ENCODE measurements at places on chromosomes 7 and 10.

DNA sequence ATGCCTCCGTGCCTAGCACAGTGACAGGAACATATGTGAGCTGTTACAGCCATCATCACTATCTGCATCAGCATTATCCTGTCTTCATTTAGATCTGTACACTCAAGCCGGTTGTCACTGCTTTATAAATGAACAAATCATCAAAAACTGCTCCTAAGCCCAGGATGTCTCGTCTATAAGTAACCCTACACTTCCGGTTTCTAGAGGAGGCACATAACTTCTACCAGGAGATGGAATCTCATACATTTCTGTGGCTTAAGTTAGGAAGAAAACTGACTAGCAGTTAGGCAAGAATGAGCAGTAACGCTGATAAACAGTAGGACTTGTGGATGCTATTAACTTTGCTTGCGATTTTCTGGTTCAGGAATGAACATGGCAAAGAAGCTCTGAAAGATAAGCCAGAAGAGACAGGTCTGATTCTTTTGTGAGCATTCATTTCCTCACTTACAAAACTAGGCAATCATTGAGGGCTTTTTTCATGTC is 1199.2 kb downstream of the SORCS3 start:
- DNase-seq: no peak

- DNase-seq: no peak
Measured at GRCh38 chr10:72261784-72262404, 11.8 kb upstream of the DDIT4 start.

- DNase-seq: no peak
Measured at GRCh38 chr10:124699471-124700292, 44.5 kb downstream of the FAM53B start.

DNA sequence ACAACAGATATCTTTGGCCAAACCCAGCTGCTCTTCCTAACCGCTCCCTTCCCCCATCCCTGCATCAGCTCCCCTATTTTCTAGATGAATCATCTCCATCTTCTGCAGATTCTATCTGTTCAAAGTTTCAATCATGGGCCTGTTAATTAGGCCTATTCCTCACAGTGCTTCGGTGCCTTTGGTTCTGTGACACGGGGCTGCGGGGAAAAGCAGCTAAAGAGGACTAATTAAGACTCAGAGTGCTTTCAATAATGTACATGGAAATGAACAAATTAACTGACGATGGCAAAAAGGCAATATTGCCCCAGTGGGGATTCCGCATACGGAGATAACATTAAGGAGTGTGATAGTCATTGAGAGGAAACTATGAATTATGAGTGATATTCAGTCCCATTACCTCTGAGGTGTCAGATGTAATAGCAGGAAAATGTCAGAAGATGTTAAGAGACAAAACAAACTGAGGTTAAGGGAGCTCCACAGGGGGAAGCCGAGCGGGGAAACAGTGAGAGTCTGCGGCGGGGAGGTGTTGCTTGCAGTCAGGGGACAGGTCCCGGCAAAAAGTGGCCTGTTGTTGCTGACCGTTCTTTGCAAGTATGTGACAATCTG is 716.9 kb downstream of the TYW1 start:
- DNase-seq: no peak

- no peak for DNase-seq
Measured at GRCh38 chr10:113381981-113382509, 170.8 kb upstream of the HABP2 start.

GRCh38 chr10:59513558-59513957 is 151.2 kb upstream of the FAM13C start:
- no peak for DNase-seq

- no peak for DNase-seq
Measured at GRCh38 chr10:19578571-19578970, 237.7 kb upstream of the PLXDC2 start.

- no peak for DNase-seq
Measured at GRCh38 chr7:14861456-14861855, 41.1 kb downstream of the DGKB start.

DNA sequence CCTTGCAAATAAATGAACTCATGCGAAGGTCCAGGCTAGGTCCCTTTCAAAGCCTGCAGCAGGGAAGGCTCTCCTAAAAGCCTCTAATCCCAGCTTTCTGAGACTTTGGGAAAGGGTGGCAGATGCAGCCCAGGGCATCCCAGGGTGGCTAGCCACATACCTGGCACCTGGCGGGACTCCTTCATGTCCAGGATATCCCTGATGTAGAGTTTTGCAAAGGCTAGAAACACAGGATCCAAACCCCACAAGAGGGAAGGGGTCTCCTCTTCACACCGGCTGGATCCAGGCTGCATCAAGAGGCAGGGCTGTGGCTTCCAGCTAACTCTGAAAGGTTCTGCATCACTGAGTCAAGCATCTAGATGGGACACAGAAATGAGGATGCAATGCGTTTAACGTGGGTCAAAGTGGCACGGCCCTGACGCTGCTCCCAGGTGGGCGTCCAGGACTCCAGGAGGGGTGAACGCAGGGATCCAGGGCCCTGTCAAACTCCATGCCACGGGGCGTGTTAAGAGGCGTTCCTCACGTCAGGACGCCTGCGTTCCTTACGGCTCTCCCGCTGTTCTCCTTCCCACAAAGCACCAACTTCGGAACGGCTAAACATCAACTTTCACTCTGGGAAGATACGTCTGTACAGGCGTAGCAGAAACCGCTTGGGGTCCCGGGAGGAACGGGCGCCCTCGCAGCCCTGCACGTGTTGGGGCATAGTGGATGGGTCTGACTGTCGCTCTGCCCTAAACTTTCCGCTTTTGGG is 507 bp downstream of the STN1 start:
- peak; percentile 17 for DNase-seq

DNA sequence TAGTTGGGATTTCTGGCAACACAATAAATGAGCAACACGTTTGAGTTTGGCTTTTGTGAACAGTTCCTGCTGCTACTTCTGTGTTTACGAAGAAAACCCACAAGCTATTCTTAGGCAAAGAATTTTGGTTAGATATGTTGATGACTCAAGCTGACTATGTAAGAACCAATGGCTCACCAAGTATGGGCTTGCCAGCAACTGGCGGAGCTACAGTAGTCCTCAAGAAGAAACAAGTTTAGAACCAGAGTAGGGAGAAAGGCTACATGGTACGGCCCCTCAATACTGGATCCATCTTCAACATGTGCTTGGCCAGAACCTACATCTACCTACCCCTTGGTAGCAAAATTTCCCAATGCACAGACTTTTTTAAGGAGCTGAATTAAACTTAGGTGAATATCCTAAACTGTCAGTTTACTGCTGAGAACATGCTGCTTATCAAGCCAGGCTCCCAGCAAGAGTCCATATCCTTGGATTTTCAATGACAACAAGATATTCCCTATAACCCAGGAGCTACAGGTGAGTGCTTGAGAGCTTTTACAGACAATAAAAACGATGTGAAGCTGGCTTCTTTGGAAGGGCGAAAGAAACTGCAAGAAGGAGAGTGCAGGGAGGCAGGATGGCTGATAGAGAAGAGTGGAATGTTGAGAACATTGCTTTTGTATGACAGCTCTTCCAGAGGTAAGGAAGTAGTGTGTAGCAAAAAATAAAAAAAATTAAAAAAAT is 74.3 kb upstream of the ASAH2 start:
- DNase-seq: no peak

GRCh38 chr7:27179503-27180430 is 5.3 kb downstream of the HOXA11 start:
- DNase-seq: no peak

DNA sequence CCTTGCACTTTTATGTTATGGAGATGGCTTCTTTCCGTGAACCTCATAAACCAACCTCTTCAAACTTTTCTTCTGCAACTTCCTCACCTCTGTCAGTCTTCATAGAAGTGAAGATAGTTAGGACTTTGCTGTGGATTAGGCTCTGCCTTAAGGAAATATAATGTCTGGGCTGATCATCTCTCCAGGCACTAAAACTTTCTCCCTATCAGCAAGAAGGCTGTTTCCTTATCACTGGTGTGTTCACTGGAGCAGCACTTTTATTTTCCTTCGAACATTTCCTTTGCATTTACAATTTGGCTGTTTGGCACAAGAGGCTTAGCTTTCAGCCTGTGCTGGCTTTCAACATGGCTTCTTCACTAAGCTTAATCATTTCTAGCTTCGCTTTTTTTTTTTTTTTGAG is 52.8 kb downstream of the ESYT2 start:
- DNase-seq: no peak

- no peak for DNase-seq
Measured at GRCh38 chr10:50607356-50607925, 16.3 kb downstream of the SGMS1 start.

GRCh38 chr7:106980358-106980685 is 64.2 kb upstream of the PRKAR2B start:
- DNase-seq: no peak

GRCh38 chr10:111360260-111360925 is 283.6 kb downstream of the ADRA2A start:
- DNase-seq: no peak

- no peak for DNase-seq
Measured at GRCh38 chr7:137742051-137742450, 104.7 kb downstream of the DGKI start.

DNA sequence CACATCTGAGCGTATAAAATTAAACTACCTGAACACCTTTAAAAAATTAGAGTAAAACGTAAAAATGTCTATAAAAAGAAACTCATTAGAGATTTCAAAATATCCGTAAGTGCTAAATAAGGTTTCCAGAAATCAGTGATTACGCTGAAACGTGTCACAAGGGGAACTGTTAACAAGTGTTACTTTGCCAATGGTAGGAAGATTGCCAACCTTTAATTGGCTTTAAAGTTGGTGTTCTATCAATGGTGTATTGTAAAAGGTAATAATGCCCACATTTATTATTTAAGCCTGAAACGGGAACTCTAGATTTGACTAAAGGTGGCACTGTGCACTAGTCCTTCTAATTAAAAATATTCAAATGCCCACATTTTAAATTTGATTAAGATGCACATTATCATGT is 37.8 kb upstream of the HIBADH start:
- no peak for DNase-seq

DNA sequence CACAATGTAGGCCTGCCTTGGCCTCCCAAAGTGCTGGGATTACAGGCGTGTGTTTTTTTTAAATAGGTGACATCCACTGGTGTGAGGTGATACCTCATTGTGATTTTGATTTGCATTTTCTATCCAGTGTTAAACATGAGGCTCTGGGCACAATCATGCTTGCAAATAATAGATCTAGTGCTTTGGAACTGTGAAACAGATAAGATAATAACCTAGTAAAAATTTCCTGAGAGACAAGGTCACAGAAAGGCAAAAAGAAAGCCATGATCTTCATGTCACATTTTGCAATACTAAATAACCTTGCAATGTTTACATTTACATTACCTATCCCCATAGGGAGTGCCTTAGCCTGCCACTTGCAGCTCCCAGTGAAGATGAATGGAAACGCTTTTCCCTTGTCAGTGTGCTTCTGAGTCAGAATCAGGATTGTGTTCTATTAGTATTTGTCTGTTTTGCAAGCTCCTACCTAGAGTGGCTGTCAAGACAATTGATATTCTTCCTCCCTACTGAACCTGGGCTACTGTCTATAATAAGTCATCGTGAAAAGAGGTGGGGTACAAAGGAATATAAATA is 256.5 kb downstream of the PHTF2 start:
- no peak for DNase-seq

- DNase-seq: no peak
Measured at GRCh38 chr7:78090616-78091015, 292.0 kb downstream of the PHTF2 start.

DNA sequence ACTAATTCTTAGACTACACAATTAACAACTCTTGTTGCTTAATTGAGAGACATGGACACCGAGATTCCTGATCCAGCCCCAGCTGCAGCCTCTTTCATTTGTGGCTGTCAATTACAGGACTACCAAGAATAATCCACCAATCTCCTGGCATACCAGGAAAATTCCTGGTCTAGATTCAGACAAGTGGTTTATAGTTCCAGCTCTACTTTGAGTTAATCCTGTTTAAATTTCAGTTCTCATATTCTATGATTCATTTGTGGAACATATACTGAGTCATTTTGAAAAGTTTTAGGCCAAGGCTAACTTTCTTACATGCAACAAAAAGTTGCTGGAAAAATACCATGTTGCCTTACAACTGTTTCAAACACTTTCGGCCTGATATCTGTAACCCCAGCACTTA is 253.5 kb downstream of the MAGI2 start:
- no peak for DNase-seq

DNA sequence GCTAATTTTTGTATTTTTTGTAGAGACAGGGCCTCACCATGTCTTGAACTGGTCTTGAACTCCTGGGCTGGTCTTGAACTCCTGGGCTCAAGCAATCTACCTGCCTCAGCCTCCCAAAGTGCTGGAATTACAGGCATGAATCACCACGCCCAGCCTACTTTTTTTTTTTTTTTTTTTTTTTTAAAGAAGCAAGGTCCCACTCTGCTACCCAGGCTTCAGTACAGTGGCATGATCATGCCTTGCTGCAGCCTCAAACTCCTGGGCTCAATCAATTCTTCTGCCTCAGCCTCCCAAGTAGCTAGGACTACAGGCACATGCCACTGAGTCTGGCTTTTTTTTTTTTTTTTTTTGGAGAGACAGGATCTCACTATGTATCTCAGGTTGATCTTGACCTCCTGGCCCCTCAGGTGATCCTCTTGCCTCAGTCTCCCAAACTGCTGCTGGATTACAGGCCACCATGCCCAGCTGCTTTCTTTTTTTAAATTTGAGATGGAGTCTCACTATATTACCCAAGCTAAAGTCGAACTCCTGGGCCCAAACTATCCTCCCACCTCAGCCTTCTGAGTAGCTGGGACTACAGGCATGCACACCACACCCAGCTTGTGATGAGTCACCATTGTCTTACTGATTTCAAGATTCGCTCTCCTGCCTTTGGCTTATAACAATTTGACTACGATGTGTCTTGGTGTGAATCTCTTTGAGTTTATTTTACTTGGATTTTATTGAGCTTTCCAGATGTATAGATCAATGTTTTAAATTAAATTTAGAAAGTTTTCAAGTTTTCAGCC is 9.0 kb downstream of the RPEL1 start:
- DNase-seq: no peak

DNA sequence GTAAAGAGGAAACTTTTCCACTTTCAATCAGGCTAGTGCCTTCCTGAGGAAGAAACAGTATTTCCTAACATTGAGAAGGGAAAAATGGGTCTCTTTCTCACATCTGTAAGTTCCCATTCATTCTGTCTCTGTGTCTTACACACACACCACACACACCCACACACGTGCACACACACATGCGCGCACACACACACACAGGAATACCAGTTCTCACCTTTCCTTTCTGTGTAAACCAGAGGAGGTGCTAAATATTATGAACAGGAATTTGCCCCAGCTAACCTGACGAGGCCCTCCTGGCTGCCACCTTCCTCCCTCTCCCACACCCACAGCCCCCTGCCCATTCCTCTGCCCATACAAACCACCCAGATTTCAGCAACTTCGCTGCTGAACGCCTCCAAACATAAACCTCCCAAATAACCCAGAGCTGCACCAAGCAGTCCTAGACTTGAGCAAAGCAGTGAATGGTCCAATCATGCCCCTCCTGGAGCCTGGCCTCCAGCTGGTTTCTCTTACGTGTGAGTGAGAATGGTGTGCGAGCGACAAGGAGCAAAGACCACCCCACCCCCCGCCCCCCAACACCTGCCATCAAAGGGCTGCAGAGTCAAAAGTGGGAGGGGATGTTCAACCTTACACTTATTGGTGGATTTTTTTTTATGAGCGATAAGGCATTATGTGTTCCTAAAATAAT is 190.5 kb downstream of the HECW1 start:
- no peak for DNase-seq

All from stimulated activated CD8-positive, alpha-beta memory T cell treated with anti-CD3 and anti-CD28 coated beads, Interleukin-15, amount 100 ng/mL, for 48 hours (primary cell).